SJCRH30 (cell line): ENCODE measurements at places on chromosomes 5 and 9.
A peak's percentile ranks its signal among the peaks of the same experiment; 100 is the strongest.

GRCh38 chr9:104686081-104686480 is 8.2 kb upstream of the OR13D1 start:
- H3K36me3 ChIP-seq: no peaks in the 10 kb centered on the region
- H3K27ac ChIP-seq: no peak overlapping the region
- H3K4me3 ChIP-seq: no peak overlapping the region
- no peaks in the 10 kb centered on the region; the same call in 1 of the 2 replicates for H3K27me3 ChIP-seq
- H3K4me1 ChIP-seq: no peaks in the 10 kb centered on the region

- no peaks in the 10 kb centered on the region for H3K36me3 ChIP-seq
- H3K27ac ChIP-seq: no peak overlapping the region
- no peaks in the 10 kb centered on the region for H3K27me3 ChIP-seq
- peak; percentile 43 for DNase-seq
- H3K4me3 ChIP-seq: no peak overlapping the region
Observed at GRCh38 chr5:38783011-38783561, 62.7 kb upstream of the OSMR start.

DNA sequence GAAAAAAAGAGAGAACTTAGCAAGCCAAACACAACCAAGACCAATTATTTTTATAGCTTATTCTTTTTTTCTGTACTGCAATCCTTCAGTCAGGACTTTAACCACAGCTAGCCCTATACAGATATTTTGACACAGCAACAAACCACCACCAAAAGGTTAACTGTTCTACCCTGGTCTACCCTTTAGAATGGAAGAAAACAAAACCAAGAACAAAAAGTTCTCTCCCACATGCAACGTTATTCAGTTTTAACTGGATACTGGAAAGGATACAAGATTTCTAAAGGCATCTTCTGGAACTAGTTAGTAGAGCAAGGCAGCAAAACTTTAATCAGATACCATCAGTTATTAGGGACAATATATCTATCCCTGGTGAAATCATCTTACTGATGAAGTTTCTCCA is 32.6 kb downstream of the ECPAS start:
- no peak overlapping the region for H3K27ac ChIP-seq
- DNase-seq: no peak
- H3K36me3 ChIP-seq: peaks cover 28% of the 10 kb centered on the region
- 0 out of 2 replicates have a peak, but pooled peaks cover 3% of the 10 kb centered on the region for H3K4me1 ChIP-seq

- no peaks in the 10 kb centered on the region for H3K27me3 ChIP-seq
- no peak overlapping the region for H3K4me3 ChIP-seq
- no peak for DNase-seq
- H3K27ac ChIP-seq: no peak overlapping the region
Observed at GRCh38 chr5:175920231-175920811, 47.8 kb downstream of the THOC3 start.

DNA sequence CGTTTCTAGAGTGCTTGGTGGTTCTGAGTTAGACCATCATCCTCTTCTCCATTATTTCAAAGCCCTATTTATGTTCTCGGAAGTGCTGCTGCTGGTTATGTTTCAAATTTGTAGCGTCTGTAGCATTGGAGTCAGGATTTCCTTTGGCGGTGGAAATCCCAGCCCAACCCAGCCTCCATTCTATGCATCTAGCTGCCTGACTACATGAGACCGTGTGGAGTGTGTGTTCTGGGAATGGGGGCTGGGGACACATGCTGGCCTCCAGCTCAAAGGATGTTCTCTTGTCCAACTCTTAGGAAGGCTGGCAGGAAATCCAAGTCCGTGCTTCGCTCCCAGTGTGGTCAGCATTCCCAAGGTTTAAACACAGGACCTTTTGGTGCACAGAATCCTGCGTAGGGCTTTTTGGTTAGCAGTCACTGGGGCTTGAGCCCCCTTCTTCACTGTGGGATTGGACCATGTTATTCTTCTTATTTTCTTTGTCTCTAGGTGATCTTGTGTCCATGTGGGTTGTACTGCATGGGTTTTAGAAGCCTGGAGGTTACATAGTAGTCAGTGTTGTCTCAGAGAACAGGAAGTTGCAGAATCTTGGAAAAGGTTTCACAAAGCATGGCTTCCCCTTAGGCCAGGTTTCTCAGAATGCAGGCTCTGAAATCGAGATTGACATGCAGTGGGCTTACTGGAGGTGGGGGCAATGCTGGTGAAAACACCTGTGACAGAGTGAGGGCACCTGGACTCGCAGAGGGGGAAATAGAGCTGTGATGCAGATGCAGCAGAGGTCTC is 132.2 kb downstream of the ARHGAP26 start:
- peaks cover 31% of the 10 kb centered on the region for H3K4me1 ChIP-seq
- H3K4me3 ChIP-seq: no peak overlapping the region
- H3K27ac ChIP-seq: no peak overlapping the region
- H3K27me3 ChIP-seq: no peaks in the 10 kb centered on the region
- no peaks in the 10 kb centered on the region for H3K36me3 ChIP-seq
- no peak for DNase-seq

- DNase-seq: no peak
- H3K4me1 ChIP-seq: peaks cover 15% of the 10 kb centered on the region
- no peak overlapping the region for H3K4me3 ChIP-seq
- H3K27ac ChIP-seq: no peak overlapping the region
- H3K36me3 ChIP-seq: no peaks in the 10 kb centered on the region
- H3K27me3 ChIP-seq: no peaks in the 10 kb centered on the region
Observed at GRCh38 chr5:92908952-92909601, 671.9 kb downstream of the NR2F1-AS1 start.

DNA sequence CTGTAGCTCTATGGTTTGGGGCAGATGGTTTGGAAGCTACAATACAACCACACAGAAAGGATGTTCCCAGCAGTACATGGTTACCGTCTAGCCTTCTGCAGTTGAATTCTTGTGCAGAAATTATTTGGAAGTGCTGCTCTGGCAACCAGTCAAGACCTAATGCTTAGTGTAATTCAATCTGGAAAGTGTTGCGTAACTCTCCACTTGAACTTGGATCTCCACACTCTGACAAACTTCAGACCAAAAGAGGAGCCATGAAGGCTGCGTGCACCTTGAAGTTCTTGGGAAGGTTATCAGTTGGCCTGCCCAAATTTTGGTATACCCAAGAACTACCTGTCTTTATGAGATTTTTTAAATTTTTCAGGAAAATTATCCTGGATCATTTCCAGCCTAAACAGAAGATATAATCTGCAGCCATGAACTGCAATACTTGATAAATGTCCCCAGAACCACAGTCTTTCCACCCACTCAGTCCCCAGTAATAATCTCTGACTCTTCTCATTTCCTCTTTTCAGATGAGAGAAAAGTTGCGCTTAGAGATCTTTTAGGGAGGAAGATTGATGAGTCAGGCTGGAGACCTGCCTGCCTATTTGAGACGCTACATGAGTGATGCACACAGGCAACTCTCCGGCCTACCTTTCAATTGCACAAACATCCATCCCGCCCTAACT is 159.9 kb downstream of the FANCC start:
- DNase-seq: peak; percentile 62
- no peak overlapping the region for H3K4me3 ChIP-seq
- H3K27ac ChIP-seq: no peak overlapping the region
- H3K27me3 ChIP-seq: no peaks in the 10 kb centered on the region
- peaks cover 11% of the 10 kb centered on the region for H3K4me1 ChIP-seq
- H3K36me3 ChIP-seq: 0 out of 2 replicates have a peak, but pooled peaks cover 2% of the 10 kb centered on the region

- no peak for DNase-seq
- no peaks in the 10 kb centered on the region for H3K36me3 ChIP-seq
- no peak overlapping the region for H3K4me3 ChIP-seq
- no peak overlapping the region for H3K27ac ChIP-seq
- H3K27me3 ChIP-seq: 0 out of 2 replicates have a peak, but pooled peaks cover 5% of the 10 kb centered on the region
Observed at GRCh38 chr5:159449925-159450324, 119.6 kb upstream of the IL12B start.

GRCh38 chr9:33751536-33752129 is 43.7 kb upstream of the PRSS3 start:
- H3K4me1 ChIP-seq: no peaks in the 10 kb centered on the region
- no peak overlapping the region for H3K4me3 ChIP-seq

- no peak overlapping the region for H3K27ac ChIP-seq
- no peak for DNase-seq
- no peaks in the 10 kb centered on the region for H3K4me1 ChIP-seq
- H3K36me3 ChIP-seq: peaks cover 44% of the 10 kb centered on the region
- no peaks in the 10 kb centered on the region for H3K27me3 ChIP-seq
- H3K4me3 ChIP-seq: no peak overlapping the region
Observed at GRCh38 chr5:32109236-32109635, 64.9 kb downstream of the GOLPH3 start.

DNA sequence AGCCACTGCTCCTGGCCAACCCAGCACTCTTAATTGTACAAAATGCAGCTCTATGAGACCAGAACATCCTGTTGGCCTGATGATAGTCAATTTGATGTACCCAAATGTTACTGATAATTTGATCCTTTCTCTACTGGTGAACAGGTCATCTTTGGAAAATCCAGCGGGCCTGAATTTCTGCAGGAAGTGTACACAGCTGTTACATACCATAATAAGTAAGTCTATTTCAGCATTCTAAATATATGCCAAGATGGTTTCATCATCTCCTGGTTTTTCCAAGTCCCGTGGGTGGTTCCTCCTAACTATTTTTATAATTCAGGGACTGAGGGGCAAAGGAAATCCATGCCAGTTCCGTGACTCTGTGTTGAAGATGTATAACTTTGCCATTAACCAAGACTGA is 155.4 kb downstream of the DOCK8 start:
- H3K27me3 ChIP-seq: no peaks in the 10 kb centered on the region
- peak; percentile 30 for DNase-seq
- H3K4me1 ChIP-seq: peaks cover 60% of the 10 kb centered on the region
- H3K36me3 ChIP-seq: no peaks in the 10 kb centered on the region

DNA sequence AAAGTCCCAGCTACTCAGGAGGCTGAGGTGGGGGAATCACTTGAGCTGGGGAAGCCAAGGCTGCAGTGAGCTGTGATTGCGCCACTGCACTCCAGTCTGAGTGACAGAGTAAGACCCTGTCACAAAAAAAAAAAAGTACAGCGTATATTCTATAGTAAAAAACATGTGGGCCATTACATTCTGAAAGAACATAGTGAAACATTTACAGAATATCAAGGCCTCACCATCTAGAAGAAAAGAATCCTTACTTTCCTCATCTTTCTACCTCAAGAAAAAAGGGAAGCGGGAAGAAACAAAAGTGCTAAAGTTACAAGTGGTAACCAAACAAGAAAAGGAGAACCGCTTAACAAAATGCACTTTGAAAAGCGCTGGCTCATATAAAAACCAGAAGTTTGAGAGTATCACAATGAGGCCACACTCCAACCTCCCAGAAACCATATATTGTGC is 5.7 kb upstream of the SYK start:
- no peaks in the 10 kb centered on the region for H3K4me1 ChIP-seq
- H3K4me3 ChIP-seq: no peak overlapping the region
- no peak overlapping the region for H3K27ac ChIP-seq
- DNase-seq: no peak
- no peaks in the 10 kb centered on the region; the same call in 1 of the 2 replicates for H3K27me3 ChIP-seq

GRCh38 chr9:131253891-131254491 is 22.3 kb downstream of the FAM78A start:
- H3K27ac ChIP-seq: peak overlapping the region; percentile 35
- peak; percentile 63 for DNase-seq
- H3K4me1 ChIP-seq: peaks cover 21% of the 10 kb centered on the region
- no peak overlapping the region for H3K4me3 ChIP-seq
- H3K36me3 ChIP-seq: no peaks in the 10 kb centered on the region

DNA sequence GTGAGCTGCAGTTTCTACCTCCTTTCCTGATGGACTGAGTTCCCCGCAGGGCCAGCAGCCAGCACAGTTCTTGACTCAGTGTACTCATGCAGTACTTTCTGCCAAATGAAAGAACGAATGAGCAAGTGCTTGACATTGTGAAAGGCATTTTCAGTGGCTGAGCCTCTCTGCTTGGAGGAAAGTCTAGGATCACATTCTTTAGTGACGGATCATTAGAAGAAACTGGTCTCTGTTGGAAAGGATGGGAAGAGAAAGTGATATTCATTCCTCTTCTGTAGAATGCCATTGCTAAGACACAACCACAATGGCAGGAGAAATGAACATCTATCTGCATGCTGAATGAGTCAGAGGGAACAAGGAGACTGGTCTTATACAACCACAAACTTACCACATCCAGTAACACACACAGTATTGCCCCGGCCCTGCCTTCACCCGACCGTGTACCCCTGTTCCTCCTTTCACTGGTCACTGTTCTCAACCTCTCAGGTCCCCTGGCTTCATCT is 206.9 kb downstream of the CRB2 start:
- no peaks in the 10 kb centered on the region for H3K27me3 ChIP-seq
- H3K4me1 ChIP-seq: no peaks in the 10 kb centered on the region
- H3K4me3 ChIP-seq: no peak overlapping the region
- DNase-seq: no peak
- H3K36me3 ChIP-seq: no peaks in the 10 kb centered on the region

DNA sequence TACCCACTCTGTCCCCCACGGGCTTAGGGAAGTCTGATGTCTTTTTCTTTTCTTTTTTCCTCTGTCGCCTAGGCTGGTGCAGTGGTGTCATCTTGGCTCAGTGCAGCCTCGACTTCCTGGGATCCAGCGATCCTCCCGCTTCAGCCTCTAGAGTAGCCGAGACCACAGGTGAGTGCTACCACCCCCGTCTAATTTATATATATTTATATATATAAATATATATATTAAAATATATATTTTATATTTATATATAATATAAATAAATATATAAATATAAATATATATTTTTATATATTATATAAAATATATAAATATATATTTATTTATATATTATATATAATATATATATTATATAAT is 3.3 kb upstream of the ANXA2R start:
- peak overlapping the region; percentile 67; the same call in 1 of the 2 replicates for H3K27ac ChIP-seq
- no peaks in the 10 kb centered on the region for H3K36me3 ChIP-seq
- no peak for DNase-seq
- H3K27me3 ChIP-seq: no peaks in the 10 kb centered on the region
- peaks cover 2% of the 10 kb centered on the region; the same call in 1 of the 2 replicates for H3K4me1 ChIP-seq

GRCh38 chr9:113775749-113776148 is 100.4 kb upstream of the ZNF618 start:
- no peak overlapping the region for H3K4me3 ChIP-seq
- no peaks in the 10 kb centered on the region for H3K27me3 ChIP-seq
- H3K27ac ChIP-seq: no peak overlapping the region
- DNase-seq: no peak
- H3K36me3 ChIP-seq: no peaks in the 10 kb centered on the region
- peaks cover 2% of the 10 kb centered on the region; the same call in 1 of the 2 replicates for H3K4me1 ChIP-seq

GRCh38 chr9:121727295-121728020 is 76.0 kb downstream of the DAB2IP start:
- no peak overlapping the region for H3K4me3 ChIP-seq
- H3K27me3 ChIP-seq: no peaks in the 10 kb centered on the region
- DNase-seq: peak; percentile 51
- no peak overlapping the region for H3K27ac ChIP-seq

GRCh38 chr5:74490814-74491213 is 149.7 kb downstream of the ENC1 start:
- no peak for DNase-seq
- no peaks in the 10 kb centered on the region for H3K27me3 ChIP-seq
- no peaks in the 10 kb centered on the region for H3K36me3 ChIP-seq
- H3K27ac ChIP-seq: no peak overlapping the region
- no peak overlapping the region for H3K4me3 ChIP-seq
- H3K4me1 ChIP-seq: no peaks in the 10 kb centered on the region
